ENCODE measurements at places on chromosomes 3 and 15.

- no peak for DNase-seq
Observed at GRCh38 chr3:79005084-79005483, 762.7 kb downstream of the ROBO1 start.

GRCh38 chr3:194243172-194243837 is 107.4 kb downstream of the HES1 start:
- DNase-seq = no peak

- no peak for DNase-seq
Observed at GRCh38 chr15:31343831-31344230, 17.2 kb downstream of the KLF13 start.

DNA sequence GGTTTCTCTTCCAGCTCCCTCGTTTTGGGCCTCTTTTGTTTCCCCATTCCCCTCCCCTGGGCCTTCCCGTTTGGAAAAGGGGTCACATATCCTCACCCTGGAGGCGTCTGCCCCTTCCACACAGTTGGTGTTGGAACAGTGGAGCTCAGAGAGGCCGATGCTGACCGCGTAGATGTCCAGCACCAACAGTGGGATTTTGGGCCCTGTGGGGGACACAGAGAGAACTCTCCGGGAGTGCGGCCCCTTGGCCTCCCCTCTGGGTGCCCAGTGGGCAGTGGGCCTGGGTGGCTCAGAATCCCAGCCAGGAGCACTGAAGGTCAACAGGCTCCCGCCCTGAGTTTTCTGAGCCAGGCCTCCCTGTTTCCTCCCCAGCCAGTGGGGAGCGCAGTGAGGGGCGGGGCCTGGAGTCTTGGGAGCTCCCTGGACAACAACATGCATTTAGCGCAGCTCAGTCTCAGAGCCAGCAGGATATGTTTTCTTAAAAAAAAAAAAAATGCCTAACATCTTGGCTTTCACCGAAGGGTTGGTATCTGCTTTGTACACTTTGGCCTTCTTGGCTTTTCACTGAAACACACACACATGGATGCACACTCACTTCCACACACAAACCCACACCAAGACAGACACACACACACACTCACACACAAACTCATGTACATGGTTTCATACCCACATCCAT is 670 bp upstream of the ISLR start:
- no peak for DNase-seq

DNA sequence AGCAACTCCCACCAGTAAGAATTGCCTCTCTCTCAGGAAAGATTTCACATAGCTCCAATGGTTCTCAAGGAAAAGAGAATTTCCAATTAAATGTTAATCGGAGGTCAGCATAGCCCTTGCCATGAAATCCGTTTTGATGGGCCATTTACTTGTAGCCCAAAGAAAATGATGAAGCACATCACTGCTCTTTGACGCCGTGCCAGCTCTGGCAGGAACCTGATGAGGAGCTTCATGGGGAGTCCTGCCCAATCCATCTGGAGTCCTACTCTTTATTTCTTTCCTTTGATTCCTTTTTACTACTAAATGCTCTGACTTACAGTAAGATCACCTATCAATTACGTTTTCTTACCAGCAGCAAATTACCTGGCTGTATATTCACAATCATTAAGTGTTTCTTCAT is 84.7 kb downstream of the FGF12 start:
- no peak for DNase-seq

DNA sequence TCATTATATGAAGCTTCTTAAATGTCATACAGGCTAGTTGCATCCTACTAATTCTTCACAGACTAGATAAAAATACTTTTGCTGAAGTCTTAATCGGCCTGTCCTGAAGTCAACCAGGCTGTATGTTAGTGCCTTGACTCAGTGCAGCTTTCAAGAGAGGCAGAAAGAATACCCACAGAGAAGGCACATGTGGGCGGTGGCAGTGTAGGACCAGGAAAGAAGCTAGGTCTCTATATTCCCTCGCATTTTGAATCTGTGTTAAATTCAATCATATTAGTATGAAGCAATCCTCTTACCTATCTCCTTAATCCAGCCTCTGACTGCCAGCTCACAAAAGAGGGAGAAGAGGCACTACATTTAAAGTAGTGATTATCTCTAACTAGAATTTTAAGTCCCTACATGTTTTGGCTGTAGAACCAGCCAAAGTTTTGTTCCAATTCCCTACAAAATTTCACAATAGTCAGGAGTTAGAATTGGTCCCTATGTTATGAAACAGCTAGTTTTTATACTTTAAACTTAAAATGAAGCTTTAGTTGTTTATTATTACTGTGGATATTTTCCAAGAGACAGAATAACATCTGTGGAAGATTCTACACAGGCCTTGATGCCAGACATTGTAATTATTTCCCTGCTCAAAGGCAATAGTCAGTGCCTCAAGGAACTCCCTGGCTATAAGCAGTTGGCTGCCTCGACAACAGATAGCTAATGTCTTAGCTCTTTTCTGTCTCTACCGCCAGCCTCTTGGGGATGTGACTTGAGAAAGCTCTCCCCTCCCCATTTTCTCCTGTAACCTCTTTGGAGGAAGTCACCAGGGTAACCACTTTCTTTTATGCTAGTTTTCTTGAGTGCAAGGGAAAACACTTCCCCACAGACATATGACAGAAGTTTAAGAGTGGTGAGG is 31.9 kb downstream of the CRTC3 start:
- no peak for DNase-seq

GRCh38 chr3:39080026-39080425 is 27.4 kb downstream of the GORASP1 start:
- no peak for DNase-seq

DNA sequence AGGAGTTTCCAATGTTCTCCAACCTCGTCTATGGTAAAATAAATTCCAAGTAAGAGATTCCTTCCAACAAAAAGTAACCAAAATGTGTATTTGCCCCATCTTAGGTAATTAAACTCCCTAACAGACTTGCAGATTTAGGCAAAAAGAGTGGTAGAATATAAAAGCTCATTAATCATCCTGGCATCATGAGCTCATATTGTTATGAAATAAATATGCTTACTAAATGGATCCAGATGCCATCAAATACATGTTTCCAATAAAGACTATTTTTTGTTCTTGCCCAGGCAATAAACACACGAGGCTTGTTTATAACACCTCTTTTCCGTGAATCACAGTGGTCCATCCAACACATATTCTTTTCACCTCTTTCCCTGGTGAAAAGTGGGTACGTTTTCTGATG is 189.4 kb downstream of the THSD4 start:
- no peak for DNase-seq

- DNase-seq = no peak
Observed at GRCh38 chr15:49473031-49473430, 50.0 kb downstream of the FGF7 start.

Measured in activated T-helper 1 cell treated with anti-CD3 and anti-CD28 coated beads, Interleukin-2, amount 50 U/mL, for 16 hours (primary cell).